ENCODE measurements at places on chromosomes 12 and 14.

GRCh38 chr14:68295316-68295816, 475.8 kb downstream of the RAD51B start:
- DNase-seq = no peak

DNA sequence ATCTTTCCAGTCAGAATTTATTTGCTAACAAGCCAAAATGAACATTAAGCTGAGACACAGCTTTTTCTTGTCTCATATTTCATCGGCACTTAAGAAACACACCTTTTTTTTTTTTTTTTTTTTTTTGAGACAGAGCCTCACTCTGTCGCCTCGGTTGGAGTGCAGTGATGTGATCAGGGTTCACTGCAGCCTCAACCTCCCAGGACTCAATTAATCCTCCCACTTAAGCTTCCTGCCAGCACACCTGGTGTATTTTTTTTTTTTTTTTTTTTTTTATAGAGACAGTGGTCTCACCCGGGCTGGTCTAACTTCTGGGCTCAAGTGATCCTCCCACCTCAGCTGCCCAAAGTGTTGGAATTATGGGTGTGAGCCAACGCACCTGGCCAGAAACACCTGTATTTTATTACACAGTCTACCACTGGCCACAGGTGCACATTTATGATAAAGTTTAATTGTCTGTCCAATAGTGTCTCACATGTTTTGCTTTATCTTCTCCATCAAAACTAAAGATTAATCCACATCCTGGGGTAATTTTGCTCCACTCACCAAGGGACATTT, 62.7 kb downstream of the C2CD5 start:
- no peak for DNase-seq

- DNase-seq = no peak
Measured at GRCh38 chr12:133081159-133081780, 547 bp downstream of the ZNF140 start.

GRCh38 chr12:5213990-5214389, 170.3 kb downstream of the KCNA5 start:
- DNase-seq = no peak

GRCh38 chr12:51505360-51506105, 80.9 kb downstream of the SLC4A8 start:
- DNase-seq = no peak

DNA sequence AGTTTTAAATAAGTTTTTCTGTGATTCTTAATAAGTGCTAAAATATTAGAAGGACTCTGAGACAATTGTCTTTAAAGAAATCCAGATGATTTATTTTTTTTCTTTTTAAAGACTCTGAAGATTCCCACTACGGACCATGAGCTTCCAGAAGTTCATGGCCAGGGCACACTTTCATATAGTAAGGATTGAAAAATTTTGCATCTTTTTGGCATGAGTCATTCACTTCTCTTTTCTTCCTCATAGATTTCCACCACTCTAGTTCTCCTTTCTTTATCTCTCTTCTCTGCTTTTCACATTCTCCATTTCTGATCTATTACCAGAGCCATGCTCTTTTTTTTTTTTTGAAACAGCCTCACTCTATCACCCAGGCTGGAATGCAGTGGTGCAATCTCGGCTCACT, 385.8 kb downstream of the FLRT2 start:
- no peak for DNase-seq

DNA sequence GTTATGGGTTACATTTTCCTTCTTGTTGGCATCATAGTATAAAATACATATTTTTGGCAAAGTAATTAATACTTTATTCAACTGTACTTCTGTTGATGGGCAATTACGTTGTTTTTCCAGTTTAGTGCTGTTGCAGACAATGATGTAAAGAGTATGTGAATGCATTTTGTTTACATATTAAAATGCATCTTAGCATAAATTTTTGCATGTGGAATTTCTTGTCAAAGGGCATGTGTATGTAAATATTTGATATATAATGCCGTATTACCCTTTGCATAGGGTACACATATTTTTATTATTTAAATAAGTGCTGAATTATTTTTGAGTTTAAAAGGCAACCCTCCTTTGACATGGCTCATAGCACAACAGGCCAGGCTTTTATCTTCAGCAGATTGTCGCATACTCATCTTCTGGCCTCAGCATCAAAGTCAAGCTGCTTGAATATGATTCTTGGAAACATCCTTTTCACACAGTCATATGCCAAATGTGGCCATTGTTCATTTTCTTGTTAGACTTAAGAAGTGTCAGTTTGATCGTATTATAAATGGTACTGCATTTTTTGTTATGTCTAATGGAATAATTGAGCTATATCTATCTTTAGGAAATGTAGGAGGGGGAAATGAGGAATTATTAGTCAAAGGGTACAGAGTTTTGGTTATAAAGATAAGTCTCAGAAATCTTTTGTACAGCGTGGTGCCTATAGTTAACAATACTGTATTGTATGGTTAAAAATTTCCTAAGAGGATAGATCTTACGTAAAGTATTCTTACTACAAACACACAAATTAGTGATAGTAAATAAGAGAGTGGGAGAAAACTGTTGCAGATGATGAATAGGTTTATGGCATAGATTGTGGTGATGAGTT, 138.5 kb downstream of the FUT8 start:
- no peak for DNase-seq

Data from SIG-M5 (cell line).